Left ventricle myocardium inferior (tissue), 1 donor: ENCODE measurements at places on chromosomes 5 and 9. TPM values are rescaled to one million over a fixed set of nuclear protein-coding genes. Genes with fewer than 3 reads are reported as not detected.

Gene TTC33
- total RNA-seq: 14.3 TPM

Gene ADGRV1
- not detected for total RNA-seq

GRCh38 chr5:73488806-73489205 is 9.4 kb upstream of the BTF3 start:
- no peak for DNase-seq

Gene PPP2CA
- total RNA-seq: 163 TPM

DNA sequence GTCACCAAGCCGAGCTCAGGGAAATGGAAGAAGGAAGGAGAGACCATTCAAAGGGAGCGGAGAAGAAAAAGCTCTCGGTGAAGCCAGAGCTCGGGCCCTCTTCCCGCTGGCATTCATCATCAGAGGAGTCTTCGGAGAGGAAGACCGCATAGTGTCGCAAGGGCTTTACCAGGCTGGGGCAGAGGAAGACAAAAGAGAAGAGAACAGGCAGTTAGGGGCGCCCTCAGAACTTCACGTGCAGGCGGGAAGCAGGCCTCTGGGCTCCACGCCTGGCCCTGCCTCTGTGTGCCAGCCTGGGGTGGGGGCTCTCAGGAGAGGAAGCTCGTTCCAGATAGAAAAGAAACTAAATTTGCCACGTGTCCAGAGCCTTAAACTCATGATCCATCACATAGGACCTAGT is 31.7 kb downstream of the CRB2 start:
- no peak for DNase-seq

DNA sequence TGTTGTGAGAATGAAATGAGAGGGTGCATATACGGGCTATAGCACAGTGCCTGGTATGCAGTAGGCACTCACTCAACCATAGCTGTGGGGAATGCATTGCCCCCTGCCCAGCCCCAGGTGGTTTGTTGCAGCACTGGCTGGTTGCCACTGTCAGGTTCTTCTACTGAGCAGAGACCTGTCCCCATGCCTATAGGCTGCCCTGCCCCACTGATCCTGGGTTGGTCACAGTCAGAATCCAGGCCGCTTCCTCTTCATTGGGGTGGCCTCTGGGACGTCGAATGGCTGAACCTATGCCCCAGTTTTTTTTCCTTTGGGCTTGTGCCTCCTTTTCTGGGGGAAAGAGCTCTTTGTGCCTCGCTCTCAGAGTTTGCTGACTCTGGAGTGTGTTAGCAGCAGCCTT is 74.6 kb downstream of the RGS3 start:
- no peak for DNase-seq

DNA sequence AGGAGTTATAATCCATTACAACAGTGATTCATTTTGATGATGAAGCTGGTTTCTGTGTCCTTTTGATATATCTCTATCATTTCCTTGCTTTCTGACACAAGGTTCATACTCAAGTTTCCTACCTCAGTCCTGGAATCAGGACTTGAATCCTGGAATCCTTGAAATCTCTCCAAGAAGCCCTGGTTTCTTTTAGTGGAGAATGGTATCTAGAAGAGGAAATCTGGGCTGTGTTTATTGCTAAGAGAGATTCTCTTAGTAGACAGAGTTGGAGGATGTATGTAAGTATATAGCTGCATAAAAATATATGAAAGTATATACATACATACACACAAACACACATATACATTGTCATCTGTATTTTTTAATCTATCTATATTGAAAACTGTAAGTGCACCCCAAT is 114.4 kb downstream of the GCNT1 start:
- DNase-seq: no peak

Gene RNF208
- 31.5 TPM for total RNA-seq

Gene ZNF658
- total RNA-seq: 10.2 TPM

GRCh38 chr9:89996116-89996515 is 391.3 kb downstream of the GADD45G start:
- DNase-seq: no peak

DNA sequence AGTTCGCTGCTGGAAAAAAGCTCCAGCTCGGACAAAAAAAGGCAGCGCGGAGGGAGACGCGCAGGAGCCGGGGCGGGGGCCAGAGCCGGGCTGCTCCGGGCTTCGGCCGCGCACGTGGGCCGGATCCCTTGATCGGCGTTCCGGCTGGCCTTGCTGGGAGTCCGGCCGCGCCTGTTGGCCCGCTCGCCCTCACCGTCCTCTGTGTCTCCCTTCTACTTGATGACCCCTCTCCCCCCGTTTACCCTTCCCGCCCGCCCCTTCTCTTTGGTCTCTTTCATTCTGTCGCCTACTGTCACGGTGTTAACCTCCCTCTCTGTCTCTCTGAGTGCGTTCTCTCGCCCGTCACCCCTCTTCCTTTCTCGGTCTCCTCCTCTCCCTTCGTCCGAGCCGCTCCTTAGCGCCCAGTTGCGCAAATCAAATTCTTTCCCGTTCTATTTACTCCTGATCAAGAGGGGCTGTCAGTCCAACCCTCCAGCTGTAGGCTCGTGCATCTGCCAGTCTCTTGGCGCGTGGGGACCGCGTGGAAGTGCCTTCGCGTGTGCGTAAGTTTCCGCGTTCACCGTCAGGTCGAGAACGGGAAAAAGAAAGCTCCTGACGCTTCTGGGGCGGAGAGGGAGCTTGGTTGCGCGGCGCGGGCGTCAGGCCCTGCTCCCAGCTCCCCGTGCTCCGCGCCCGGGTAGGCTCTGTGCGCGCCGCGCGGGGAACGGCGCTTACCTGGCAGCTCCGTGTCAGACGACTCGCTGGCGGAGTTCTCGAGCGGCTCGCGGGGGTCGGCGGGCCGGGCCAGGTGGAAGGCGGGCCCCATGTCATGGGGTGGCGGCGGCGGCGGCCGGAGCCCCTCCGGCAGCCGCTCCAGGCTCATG is 798 bp downstream of the PITX1 start:
- DNase-seq: peak; percentile 12

DNA sequence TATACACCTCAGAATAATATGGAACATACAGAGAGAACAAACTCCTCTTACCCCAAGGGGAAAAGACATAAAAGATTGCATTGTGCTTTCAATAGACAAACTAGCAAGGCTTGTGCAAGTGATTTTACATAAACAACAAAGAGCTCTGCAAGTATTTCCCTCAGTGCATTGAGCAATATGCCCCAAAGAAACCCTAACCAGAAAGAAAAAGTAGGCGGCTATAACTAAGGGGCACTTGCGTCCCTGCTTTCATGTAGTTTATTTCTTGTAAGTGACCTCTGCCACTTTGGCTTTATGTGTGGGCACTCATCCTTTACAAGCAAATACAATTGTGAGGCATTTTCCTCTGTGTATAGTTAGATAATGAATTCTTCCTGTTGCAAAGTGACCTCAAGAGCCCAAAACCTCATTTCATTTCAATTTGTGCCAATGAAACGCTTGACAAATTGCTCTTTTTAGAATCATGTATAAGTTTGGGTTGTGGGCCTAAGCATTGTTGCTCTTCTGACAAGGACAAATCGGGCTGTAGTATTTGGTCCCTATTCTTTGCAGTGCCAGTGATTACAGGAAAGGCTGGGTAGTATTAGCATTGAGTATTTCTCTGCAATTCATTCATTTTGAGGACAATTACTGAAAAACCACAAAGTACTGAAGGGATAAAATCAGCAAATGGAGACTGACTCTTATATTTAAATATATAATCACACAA is 282.2 kb downstream of the DTWD2 start:
- DNase-seq: no peak

Gene IFNB1
- total RNA-seq: not detected

Gene TLX3
- not detected for total RNA-seq

DNA sequence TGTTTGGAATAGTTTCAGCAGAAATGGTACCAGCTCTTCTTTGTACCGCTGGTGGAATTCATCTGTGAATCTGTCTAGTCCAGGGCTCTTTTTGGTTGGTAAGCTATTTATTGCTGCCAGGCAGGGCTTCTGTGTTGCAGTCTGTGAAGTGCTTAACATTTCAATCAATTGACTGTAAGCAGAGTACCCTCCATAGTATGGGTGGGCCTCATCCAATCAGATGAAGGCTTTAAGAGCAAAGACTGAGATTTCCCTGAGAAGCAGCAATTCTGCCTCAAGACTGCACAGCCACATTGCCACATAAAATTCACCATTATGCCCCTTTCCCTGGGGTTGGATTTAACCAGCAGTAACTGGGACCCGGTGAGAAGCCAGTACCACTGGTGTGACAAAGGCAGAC is 98.9 kb upstream of the ICE1 start:
- no peak for DNase-seq

GRCh38 chr5:132353486-132353995 is 16.0 kb upstream of the SLC22A5 start:
- DNase-seq: no peak

DNA sequence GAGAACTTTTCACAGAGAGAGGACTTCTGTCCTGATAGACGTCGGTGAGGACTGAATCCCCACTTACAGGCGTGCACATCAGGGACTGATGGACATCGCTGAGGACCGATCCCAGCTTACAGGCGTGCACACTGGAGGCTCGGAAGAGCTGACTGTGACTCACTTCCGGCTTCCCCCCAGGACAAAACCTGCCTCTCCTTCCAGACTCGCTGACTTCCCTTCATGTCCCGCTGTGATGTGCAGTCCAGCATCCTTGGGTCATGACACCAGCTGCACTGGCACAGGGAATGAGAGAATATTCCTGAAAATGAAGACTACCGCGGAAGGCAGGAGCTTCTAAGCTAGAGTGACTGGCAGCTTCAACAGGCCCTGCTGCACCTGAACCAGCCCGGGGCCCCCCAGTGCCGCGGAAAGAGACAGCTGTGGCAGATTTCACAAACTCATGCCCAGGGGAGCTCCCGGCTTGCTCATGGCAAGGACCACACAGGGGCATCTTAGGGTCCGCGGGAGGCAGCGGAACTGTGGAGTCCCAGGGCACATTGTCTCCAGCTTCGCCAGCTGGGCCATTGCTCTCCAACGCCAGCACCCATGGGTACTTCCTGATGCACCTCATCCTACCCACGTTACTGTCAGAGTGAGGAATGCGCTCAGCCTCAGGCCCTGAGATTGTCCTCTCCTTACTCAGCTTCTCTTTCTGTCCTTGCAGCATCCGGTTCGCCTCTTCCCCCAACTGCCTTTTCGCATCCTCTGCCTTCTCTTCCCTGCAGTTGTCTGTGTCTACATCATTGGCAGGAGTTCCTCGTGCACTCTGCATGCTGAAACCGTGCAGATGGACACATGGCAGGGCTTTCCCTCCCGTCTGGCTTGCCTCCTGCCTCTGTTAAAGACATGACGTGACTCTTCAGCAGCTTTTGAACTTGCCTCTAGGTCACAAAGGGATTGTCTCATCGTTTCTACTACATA is 29.5 kb downstream of the SURF6 start:
- no peak for DNase-seq

- DNase-seq: no peak
Observed at GRCh38 chr5:41695920-41696582, 174.2 kb downstream of the OXCT1 start.

GRCh38 chr5:3590967-3591900 is 4.4 kb upstream of the IRX1 start:
- DNase-seq: no peak

Gene TAF11L10
- not detected for total RNA-seq

DNA sequence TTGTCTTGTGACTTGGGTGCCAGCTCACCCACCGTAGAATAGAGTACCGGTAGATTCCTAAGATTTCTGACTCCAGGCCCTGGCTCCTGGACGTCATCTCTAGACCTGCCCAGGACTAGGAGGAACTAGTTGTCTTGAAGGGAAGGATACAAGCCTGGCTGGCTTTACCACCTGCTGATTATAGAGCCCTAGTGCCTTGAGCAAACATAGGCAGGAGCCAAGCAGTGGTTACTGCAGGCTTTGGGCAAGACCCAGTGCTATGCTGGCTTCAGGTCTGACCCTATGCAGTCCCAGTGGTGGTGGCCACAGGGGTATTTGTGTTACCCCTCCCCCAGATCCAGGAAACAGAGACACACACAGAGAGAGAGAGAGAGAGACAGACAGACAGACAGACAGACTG is 606.2 kb downstream of the PDE4D start:
- DNase-seq: no peak

Gene GOLM1
- 3.7 TPM for total RNA-seq

GRCh38 chr9:36401164-36401740 is 1.2 kb upstream of the RNF38 start:
- no peak for DNase-seq

DNA sequence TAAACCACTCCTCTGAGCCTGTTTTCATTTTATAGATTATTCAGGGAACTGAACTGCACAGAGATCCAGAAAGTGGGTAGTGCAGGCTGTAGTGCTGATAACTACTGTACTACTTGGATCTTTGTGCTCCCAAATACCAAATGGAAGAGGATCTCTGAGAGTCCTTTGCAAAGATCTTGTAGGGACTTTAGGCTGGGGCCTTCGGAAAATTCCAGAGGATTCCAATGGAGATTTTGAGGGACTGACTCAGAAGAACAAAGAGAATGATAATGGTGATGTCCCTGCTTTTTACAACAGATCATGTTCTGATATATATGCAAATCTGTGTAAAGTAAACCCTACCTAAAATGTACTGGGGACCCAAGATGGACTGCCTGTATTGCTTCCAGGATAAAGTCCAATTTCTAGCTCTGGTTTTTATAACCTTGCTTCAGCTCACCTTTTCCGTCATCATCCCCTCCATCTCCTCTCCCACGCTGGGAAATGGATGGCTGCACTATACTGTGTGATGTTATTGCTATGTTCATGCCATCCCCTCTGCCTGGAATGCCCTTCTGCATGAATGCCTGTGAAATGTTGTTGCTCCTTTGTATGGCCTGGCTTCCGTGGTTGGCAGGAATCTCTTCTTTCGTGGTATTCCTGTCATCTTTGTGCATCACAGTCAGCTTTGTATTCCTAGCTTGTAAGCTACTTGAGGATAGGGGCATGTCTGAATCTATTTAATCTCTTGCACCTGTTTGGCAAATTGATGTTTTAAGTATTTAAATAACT is 9.7 kb upstream of the PSMD5 start:
- no peak for DNase-seq

DNA sequence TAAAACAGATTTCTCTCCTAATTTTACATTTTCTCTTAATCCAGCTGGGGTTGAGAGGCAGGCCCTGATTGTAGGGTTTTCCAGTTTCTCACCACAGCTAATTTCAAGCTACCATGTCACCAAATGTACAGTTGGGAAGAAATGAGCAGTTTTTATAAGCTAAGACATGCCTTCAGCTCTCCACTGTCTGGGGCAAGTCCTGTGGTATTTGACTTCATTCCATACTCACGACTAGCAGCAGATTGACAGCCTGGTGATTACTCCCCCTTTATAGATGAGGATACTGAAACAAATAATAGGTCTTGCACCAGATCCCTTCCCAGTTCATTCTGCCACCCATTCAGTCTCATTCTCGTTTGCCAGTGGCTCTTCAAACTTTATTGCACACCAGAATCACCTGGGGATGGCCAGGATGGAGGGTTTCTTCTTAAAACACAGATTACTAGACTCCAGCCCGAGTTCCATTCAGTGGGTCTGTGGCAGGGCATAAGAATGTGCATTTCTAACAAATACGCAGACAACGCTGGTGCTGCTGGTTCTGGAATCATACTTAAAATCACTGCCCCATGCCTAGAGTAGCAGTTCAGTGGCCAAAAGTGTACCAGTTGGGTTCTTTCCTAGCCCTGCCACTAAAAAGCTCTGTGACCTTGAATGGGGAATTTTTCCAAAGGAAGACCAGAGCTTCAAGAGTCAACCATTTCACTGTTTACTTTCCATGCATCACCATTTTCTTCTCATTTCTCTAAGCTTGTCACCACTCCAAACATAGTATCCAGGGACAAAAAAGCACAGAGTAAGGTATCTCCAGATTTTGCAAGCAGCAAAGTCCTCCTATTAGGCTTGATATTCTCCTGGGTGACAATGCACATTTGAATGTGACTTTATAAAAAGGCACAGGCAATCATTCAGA is 64.3 kb downstream of the CSNK1A1 start:
- DNase-seq: no peak

Gene SLC34A3
- total RNA-seq: not detected
